ENCODE measurements at places on chromosomes 3 and 15. TPM values are rescaled to one million over a fixed set of nuclear protein-coding genes. Genes with fewer than 3 reads are reported as not detected.
A peak's percentile ranks its signal among the peaks of the same experiment; 100 is the strongest.

DNA sequence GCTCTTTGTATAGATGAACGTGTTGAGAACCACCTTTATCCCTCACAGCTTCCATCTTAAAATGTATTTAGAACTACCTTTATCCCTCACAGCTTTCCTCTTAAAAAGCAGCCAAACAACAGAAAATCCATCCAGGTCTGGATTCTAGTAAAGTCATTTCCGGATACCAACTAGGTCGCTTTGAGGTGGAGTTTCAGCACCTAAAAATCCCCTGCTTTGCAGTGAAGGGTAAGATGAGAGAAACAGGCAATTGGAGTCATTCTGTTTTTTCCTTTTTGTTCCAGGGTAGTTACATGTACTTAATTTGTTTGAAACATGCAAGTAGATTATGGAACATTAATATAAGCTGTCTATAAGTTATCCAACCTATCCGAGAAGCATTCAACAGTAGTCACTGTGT, 192.0 kb downstream of the UBE2E2 start:
- DNase-seq: no peak

DNA sequence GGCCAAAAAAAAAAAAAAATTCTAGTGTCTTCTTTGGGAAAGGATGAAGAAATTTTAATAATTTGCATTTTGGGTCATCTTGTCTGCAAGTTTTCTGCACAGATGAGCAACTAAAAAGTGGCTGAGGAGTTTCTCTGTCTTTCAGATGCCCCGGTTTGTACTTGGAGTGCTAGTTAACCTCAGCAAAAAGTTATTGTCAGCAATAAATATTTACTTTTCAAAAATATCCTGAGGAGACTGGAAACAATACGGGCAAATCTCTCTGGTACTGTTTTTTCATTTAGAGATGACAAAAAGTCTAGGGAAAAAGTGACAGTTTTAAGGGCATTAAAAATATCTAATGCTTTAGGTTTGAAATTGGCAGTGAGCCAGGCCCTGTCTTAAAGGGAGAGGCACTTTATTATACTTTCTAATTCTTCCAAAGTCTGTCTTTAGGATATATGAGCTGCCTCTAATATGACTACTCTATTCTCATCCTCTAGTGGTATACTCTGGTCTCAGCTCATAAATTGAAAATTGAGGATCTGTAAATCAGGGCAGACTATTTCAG, 436.0 kb upstream of the NR2F2 start:
- peak; percentile 39 for DNase-seq

DNA sequence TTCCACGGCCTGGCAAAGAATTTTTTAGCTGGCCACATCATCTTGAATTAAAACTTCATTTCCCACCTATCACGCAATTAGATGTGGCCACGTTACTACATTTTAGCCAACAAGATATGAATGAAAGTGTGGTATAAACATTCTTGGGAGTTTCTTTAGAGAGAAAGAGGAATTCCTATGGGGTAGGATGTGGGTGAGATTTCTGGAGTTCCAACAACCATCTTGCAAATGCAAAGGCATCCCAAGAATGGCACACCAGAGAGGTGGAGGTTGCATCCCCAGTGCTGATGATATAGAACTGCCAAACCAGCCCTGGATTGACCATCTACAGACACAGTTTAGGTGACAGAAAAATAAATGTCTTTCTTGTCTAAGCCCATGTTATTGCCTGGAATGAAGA, 66.3 kb upstream of the AKAP13 start:
- DNase-seq: no peak

DNA sequence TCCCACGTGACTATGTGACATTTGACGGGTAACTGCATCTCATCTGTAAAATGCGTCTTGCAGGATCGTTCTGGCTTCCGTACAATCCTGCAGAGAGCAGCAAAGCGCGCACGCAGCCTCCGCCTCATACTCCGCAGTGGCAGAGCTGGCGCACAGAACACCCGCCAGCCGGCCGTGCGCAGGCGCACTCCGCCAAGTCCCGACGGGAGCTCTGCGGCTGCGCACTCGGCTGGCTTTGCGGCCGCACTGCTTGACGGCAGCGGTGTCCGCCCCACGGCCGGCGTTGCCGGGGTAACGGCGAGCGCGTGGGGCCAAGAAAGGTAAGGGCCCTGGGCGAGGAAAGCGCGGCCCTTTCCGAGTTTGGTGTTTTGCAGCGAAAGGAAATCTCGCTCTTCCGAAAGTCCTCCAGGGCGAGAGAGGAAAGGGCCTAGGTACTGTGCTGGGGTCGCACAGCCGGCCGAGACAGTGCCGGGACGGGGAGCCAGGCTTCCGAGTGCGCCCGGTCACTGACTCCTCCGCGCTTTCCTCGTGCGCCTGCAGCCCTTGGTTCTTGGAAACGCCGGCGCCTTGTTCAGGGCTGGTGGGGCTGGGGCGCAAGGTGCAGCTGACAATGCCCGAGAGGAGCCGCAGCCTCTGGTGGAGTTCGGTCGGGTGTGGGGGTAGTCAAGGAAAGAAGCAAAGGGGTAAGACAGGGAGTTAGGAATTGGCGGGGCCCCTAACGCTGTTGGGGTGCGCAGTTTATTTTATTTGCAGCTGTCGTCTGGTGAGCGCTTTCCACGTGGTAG, at the start of gene TSEN2:
Gene TSEN2 (plus strand): TSS at position 283 of the 785 bp plus-strand sequence. CDS start 5,321 bp downstream, outside the sequence.
- peak; percentile 94 for DNase-seq

GRCh38 chr3:123774474-123774873, 109.7 kb downstream of the MYLK start:
- no peak for DNase-seq

- peak; percentile 31 for DNase-seq
These were observed 1.0 kb downstream of the CPNE9 start for GRCh38 chr3:9704347-9705322.

RTP1 gene
- not detected for total RNA-seq

SKOR1 gene
- not detected for total RNA-seq

DNA sequence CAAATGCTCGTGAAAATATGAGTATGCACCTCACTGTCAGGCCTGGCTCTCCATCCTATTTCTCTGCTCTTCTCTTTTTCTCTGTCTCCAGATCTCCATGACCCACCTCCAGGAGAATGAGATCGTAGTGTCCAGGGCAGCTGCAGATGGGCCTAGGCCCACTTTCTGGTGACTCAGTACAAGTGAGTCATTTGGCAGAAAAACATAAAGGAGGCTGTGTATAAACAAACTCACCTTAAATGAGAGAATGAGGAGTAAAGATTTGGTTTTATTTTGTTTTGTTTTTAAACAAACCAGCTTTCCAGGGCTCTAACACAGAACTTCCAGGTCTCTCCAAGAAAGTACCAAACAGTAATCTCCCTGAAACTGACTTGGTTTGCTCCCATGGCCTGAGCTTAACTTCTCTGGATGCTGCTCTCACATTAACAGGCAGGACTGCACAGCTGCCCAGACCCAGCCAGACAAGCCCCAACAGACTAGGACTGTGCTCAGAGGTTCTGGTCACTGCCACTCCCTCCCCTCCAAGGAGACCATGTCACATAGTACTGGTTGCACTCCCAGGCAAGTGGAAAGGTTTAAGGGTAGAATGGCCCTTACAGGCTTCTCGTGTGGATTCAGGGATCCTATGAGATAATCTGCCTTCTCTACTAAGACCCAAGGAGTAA, 1.5 kb upstream of the HEG1 start:
- DNase-seq: peak; percentile 77

DNA sequence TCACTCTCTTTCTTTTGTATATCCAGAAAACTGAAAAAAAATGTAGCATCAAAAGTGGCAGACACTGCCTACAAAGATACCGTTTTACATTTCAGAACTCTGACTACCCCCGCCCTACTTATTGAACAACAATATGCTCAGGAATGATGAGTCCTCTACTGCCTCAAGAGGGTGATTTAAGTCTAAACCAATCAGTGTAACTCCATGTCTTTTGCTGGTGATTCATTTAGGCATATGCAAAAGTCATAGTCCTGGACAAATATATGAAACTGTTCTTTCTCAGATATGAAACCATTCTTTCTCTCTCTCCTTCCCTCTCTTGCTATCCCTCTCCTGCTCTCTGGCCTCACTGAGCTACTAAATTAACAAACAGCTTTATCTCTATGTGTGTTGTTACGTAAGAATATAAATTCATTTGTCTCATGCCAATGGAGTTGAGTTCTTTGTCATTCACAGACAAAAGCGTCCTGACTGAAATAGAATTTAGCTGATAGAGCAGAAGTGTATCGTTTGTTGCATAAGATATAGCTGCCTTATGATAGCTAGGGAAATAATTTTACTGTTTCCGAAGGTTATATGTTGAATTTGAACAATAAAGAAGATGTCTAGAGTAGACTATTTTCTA, 133.7 kb upstream of the OSTN start:
- DNase-seq: peak; percentile 13
